ENCODE measurements at places on chromosomes 1 and 21.

DNA sequence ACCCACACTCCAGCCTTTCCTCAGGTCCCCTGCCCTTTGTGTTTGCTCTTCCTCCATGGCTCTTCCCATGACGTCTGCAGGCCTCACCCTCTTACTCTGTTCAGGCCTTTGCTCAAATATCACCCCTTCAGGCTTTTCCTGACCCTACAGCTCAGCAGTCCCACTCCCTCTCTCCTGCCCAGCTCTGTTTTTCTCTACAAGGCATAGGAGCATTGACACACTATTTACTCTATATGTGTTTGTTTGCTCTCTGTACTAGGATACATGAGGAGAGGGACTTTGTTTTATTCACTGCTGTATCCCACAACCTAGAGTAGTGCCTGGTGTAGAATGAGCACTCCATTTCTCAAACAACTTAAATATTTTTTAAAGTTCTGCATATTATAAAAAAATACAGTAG, 107.4 kb upstream of the COA6 start:
- H3K27ac ChIP-seq: no peak overlapping the region
- no peaks in the 10 kb centered on the region for H3K27me3 ChIP-seq

- no peak overlapping the region for H3K4me3 ChIP-seq
- H3K36me3 ChIP-seq: no peaks in the 10 kb centered on the region
- DNase-seq: no peak
- H3K27me3 ChIP-seq: no peaks in the 10 kb centered on the region
Measured at GRCh38 chr1:32920833-32921232, 19.6 kb upstream of the TMEM54 start.

DNA sequence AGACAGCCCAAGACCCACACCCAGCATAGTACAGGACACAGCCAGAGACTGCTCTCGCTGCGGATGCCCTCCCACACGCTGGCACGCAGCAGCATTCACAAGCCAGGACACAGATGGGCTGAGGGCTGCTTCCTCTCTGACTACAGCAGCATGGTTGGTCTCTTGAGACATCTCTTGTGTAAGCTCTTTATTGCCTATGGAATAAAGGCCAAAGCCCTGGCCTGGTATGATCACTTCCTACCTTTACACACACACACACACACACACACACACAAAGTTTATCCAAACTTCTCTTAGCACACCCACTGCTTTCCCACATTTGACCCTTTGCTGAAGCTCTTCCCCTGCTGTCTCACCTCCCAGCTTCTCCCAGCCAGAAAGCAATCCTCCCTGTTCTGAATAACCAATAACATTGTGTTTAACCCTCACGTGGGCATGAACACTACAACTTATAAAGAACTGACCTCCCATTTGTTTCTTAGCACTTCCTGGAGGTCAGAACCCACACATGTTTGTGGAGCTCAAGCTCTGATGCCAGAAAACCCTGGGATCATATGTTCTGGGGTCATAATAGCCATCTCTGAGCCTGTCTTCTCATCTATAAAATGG, 1.2 kb upstream of the LUZP1 start:
- no peaks in the 10 kb centered on the region for H3K36me3 ChIP-seq
- H3K4me1 ChIP-seq: peaks cover 6% of the 10 kb centered on the region
- DNase-seq: no peak

DNA sequence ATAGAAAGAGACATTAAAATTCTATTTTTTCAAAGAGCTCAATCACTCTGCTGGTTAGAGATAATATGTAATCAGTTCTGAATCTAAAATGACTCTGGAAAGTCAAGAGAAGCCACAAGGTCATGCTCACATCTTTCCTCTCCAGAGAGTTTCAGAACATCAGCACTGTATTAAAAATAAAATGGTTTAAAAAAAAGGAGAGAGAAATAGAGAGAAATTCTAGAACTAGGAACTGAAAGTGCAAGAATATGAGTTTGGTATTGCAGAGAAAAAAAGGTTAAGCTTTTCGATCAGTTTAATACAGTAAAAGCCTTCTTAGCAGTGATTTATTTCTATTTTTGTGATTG, 44.0 kb upstream of the DIPK1A start:
- no peak for DNase-seq
- no peak overlapping the region for H3K27ac ChIP-seq
- H3K4me1 ChIP-seq: peaks cover 56% of the 10 kb centered on the region
- no peaks in the 10 kb centered on the region for H3K27me3 ChIP-seq
- H3K36me3 ChIP-seq: no peaks in the 10 kb centered on the region

GRCh38 chr1:226987623-226988333, 47.7 kb downstream of the COQ8A start:
- peaks cover 10% of the 10 kb centered on the region for H3K4me1 ChIP-seq
- no peaks in the 10 kb centered on the region for H3K36me3 ChIP-seq
- DNase-seq: no peak
- no peak overlapping the region for H3K27ac ChIP-seq
- no peaks in the 10 kb centered on the region for H3K27me3 ChIP-seq

GRCh38 chr1:180402551-180402950, 99.8 kb downstream of the ACBD6 start:
- no peaks in the 10 kb centered on the region for H3K27me3 ChIP-seq
- no peaks in the 10 kb centered on the region for H3K4me1 ChIP-seq
- DNase-seq: no peak
- no peak overlapping the region for H3K27ac ChIP-seq

- peaks cover 6% of the 10 kb centered on the region for H3K4me1 ChIP-seq
- DNase-seq: no peak
- no peaks in the 10 kb centered on the region for H3K36me3 ChIP-seq
- no peak overlapping the region for H3K4me3 ChIP-seq
- no peaks in the 10 kb centered on the region for H3K27me3 ChIP-seq
Measured at GRCh38 chr1:22238356-22239224, 95.7 kb upstream of the WNT4 start.

Data from PC-9 (cell line).